Vagina (tissue), 2 donors: ENCODE measurements at places on chromosomes 16 and 17. TPM values are rescaled to one million over a fixed set of nuclear protein-coding genes. Genes with fewer than 3 reads are reported as not detected.

DNA sequence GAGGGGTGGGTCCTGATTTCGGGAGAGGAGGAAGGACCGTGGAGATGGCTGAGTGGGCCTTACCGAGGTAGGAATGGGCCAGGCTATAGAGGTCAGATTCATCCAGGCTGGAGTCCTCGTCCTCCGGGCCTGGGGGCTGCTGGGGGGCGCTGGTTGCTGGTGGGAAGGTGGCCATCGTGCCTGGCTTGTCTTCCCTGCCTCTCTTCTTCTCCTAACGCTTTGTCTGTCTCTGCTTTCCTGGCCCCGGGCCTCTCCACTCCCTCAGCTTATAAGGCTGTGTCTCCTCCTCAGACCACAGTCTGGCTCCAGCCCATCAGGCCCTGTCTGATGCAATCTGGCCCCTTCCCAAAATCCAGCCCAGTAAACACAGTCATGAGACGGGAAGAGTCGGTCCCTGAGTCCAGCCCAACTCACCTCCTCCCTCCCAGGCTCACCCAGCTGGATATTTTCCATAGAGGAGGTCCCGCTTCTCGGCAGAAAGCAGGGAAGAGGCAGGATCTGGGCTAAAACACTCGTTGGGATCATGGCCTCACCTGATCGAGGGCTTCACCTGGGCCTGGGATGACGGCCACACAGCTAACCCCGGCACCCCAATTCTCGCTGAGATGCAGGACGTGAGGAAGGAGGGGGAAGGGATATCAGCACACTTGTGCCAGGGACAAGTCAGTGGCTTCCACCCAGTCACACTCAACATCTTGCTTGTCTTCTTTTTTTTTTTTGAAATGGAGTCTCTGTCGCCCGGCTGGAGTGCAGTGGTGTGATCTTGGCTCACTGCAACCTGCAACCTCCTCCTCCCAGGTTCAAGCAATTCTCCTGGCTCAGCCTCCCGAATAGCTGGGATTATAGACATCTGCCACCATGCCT lies at the start of gene NUPR1:
Gene NUPR1, minus strand, starts transcription at position 242 of the 864 bp plus-strand sequence. Its CDS starts 67 bp downstream, at position 175.
- peak within 1 kb of the TSS; percentile 92 for H3K27ac ChIP-seq
- peak; percentile 99 for DNase-seq
- peaks cover 4% of the 10 kb centered on the region for H3K36me3 ChIP-seq
- peaks cover 33% of the 10 kb centered on the region for H3K4me1 ChIP-seq

DNA sequence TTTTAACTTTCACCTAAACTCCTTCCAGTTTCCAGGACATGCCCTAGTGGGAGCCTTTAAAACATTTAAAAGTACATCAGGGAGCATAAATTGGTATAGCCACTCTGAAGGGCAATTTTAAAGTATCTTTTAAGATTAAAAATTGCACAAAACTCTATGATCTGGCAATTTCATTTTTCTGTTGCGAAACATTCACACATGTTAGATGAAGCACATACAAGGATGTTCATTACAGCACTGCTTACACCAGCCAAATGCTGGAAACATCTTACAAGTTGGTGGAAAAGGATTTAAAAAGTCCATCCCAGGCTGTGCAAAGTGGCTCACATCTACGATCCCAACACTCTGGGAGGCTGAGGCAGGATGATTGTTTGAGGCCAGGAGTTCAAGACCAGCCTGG lies 26.4 kb upstream of the LONP2 start:
- H3K4me1 ChIP-seq: no peaks in the 10 kb centered on the region
- DNase-seq: no peak
- H3K4me3 ChIP-seq: no peak overlapping the region
- H3K27ac ChIP-seq: no peak overlapping the region

DNA sequence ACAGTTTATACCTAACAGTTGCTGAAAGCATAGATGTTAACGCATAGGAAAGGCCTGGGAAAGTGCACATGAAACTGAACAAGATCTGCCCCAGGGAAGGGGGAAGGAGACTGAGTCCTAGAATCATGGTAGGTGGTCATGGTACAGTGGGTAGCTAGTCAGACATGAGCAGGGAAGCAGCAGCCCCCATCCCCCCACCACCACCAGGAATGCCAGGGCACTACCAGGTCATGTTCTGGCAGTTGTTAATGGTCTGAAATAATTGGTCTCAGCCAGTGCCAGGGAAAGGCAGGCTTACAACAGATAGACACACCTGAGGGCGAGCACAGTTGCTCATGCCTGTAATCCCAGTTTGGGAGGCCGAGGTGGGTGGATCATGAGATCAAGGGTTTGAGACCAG lies 185.2 kb downstream of the CPPED1 start:
- H3K27me3 ChIP-seq: no peaks in the 10 kb centered on the region
- H3K27ac ChIP-seq: no peak overlapping the region
- DNase-seq: no peak
- no peaks in the 10 kb centered on the region for H3K36me3 ChIP-seq

DNA sequence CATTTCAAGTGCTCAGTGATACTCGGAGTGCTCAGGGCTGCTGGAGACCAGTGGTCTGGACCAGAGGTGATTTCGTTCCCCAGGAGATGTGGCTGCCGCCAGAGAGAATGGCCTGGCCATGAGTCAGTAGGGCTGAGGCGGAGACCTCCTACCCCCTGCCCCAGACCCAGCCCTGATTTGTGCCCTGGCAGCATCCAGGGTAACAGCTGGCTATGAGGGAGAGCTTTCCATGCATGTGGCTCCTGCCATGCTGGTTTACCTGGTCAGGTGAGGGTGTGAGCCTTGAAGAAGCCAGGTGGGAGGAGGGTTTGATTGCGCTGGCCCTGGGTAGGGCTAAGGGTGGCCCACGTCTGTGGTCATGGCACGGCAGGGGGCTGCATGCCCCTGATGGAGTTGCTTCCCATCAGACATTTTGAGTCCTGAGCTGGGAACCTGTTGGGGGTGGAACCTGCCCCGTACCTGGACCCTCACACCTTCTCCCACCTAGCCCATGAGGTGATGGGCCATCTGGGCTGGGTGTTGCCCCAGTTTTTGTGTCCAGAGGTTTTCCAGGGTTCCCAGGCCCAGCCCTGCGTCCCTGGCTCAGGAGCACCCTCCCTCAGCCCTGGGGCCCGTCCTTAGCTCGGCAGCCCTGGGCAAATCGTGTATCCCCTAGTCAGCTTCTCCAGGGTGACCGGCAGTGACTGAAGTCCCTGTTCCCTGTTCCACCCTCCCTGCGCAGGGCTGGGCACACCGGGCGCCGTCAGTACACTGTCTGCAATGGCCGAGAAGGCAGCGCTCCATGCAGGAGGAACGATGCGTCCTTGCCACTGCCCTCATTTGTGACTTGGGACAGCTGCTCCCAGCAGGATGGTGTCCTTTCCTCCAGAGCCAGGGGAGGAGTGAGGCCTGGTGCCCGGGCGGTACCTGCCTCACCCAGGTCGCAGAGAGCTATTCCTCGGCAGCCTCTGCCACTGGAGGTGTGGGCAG lies 9.0 kb upstream of the CSNK1D start:
- no peaks in the 10 kb centered on the region for H3K27me3 ChIP-seq
- H3K4me1 ChIP-seq: peaks cover 50% of the 10 kb centered on the region
- no peak overlapping the region for H3K4me3 ChIP-seq

GRCh38 chr16:25950586-25951281 lies 259.0 kb downstream of the HS3ST4 start:
- H3K27ac ChIP-seq: no peak overlapping the region
- H3K27me3 ChIP-seq: no peaks in the 10 kb centered on the region

- no peaks in the 10 kb centered on the region for H3K27me3 ChIP-seq
- DNase-seq: no peak
- no peaks in the 10 kb centered on the region for H3K36me3 ChIP-seq
- no peaks in the 10 kb centered on the region for H3K4me1 ChIP-seq
Observed at GRCh38 chr17:80717720-80718083, 173.1 kb downstream of the RPTOR start.

DNA sequence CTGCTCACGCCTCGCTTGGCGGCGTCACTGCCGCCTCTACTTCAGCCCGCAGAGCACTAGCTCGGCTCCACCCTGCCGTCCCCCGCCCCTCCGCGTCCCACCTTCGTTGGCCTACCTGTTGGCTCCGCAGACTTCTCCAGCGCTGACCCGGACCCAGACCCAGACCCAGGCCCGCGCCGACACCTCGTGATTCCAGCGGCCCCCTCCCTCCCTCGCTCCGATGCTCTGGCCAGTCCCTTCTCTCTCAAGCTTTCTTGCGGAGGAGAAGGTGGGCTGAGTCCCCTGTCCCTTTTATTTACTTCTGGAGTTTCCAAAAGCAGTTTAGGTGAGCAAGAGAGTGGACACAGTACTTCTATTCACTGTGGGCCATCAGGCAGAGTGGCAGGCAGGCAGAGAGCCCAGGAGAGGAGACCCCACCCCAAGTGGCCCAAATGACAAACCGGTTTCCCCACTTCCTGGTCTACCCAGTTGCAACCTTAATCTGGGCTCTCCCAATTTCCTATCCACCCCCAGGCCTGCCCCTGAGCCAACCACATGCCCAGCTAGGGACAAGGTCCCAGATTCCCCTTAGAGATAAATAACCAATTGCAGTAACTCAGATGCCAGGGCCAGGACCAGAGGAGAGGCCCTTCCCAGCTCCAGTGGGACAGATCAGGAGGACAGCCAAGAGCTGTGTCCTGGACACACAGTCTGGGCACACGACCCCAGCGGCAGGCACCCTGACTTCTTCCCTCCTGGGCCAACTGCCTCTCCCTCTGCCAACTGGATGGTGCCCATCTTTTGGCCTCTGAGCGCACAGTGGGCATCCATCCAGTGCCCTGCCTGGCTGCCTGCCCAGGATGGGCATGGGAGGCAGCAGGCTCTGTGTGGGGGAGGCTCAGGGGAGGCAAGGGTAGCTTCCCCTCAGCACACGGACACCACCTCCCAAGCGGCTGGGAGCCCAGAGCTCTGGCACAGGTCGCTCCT lies 1.2 kb upstream of the SRCIN1 start:
- peak overlapping the region; percentile 49 for H3K4me3 ChIP-seq
- H3K27me3 ChIP-seq: peaks cover 16% of the 10 kb centered on the region
- DNase-seq: no peak
- H3K27ac ChIP-seq: no peak overlapping the region
- H3K36me3 ChIP-seq: no peaks in the 10 kb centered on the region

DNA sequence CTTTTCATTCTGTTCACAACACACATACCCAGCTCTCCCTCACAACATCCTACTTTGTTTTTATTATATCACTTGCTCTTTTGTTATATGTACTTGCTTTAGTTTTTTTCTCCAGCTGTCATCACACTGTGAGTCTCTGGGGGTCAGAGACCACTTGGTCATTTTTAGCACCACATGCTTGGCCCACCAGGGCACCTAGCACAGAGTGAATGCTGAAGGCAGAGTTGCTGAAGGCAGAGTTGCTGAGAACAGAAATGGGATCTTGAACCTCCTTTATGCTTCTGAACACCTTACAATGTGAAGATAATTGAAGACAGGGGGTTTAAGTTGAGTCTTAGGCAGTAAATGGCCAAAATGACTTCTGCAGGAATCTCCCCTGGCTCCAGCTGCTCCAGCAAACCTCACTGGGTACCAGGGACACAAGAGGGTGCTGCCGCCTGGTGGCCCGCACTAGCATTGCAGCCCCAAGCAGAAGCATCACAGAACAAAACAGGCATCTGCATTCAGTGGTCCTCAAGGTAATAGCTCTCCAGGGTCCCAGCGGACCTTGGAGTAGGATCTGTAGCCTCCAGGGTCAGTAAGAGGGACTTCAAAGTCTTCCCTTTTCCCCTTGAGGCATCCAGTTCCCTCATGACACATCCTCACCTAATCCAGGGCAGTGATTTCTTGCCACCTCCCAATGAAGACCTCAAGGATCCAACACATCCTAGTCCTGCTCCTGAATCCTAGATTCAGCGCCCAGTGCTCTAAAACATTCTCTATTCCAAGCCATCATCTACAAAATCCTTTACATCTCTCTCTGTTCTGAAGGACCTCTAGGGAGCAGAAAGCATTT lies 1972.6 kb downstream of the TP53TG3F start:
- H3K27ac ChIP-seq: no peak overlapping the region
- H3K4me1 ChIP-seq: no peaks in the 10 kb centered on the region
- H3K36me3 ChIP-seq: no peaks in the 10 kb centered on the region
- no peak overlapping the region for H3K4me3 ChIP-seq

GRCh38 chr16:75254359-75254837 lies 3.0 kb upstream of the BCAR1 start:
- H3K4me1 ChIP-seq: peaks cover 93% of the 10 kb centered on the region
- no peak overlapping the region for H3K4me3 ChIP-seq
- H3K27ac ChIP-seq: peak overlapping the region; percentile 88
- DNase-seq: no peak

DNA sequence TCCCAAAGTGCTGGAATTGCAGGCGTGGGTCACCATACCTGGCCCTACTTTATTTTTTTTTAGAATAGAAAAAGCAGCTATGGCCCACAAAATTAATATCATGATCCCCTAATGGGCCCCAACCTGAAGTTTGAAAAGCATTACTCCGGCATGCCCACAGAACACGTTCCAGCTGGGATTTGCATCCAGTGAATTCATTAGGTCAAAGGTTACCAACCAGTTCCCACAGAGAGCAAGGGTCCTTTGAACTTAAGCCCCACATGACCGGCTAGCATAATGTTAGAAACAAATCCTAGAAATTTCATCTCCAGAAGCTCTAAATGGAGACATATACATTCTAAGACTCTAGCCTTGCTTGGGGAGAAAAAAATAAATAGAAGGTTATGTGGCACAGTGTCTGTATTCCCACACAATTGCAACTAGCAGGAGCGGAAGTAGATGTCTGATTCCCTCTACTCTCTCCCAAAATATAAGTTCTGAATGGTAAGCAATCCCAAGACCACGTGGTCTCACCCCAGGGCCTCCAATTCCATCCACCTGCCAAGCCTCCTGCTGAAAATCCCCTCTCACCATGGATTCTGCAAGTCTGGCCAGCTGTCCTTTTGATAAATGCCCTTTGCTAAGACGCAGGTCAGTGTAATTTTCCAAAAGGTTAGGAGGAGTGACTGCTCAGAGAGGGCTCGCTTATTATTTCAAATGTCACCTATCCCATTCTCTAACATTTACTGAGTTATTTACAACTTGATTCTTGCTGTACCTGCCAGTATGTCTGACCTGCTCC lies 395.8 kb downstream of the NPIPA8 start:
- H3K4me1 ChIP-seq: no peaks in the 10 kb centered on the region
- H3K4me3 ChIP-seq: no peak overlapping the region
- H3K27ac ChIP-seq: no peak overlapping the region
- DNase-seq: no peak

- H3K27me3 ChIP-seq: no peaks in the 10 kb centered on the region
- no peaks in the 10 kb centered on the region for H3K36me3 ChIP-seq
- no peak overlapping the region for H3K4me3 ChIP-seq
- H3K27ac ChIP-seq: peak overlapping the region; percentile 93
- no peak for DNase-seq
- H3K4me1 ChIP-seq: peaks cover 80% of the 10 kb centered on the region
Observed at GRCh38 chr17:77366558-77367245, 225.9 kb downstream of the SEC14L1 start.

The WFDC1 gene
- 12.0 TPM for total RNA-seq

The HNF1B gene
- total RNA-seq: not detected

The CDH13 gene
- total RNA-seq: 123 TPM

The ABCA9 gene
- 71.2 TPM for total RNA-seq
